Calu3 (cell line): ENCODE measurements at places on chromosomes 2 and 18. TPM values are rescaled to one million over a fixed set of nuclear protein-coding genes. Genes with fewer than 3 reads are reported as not detected.

APOB gene
- 0.05 TPM in 2 replicates for total RNA-seq

GCKR gene
- 17.8 and 26.8 TPM in 2 replicates for total RNA-seq

HJURP gene
- 58.5 and 71.0 TPM in 2 replicates for total RNA-seq

CD8B2 gene
- not detected in 2 replicates for total RNA-seq

OSGEPL1 gene
- 7.5 and 8.6 TPM in 2 replicates for total RNA-seq

DSC3 gene
- total RNA-seq, result 6.4 and 9.8 TPM in 2 replicates

SH3RF3 gene
- 0.17 and 0.29 TPM in 2 replicates for total RNA-seq

SFXN5 gene
- total RNA-seq, result 11.3 and 16.4 TPM in 2 replicates

RPRM gene
- 1.0 and 2.1 TPM in 2 replicates for total RNA-seq

SP140L gene
- 35.4 and 55.2 TPM in 2 replicates for total RNA-seq

CFAP210 gene
- 0.17 TPM in 1 of 2 replicates, not detected in the other for total RNA-seq

PLB1 gene
- 0.83 and 1.6 TPM in 2 replicates for total RNA-seq

DNA sequence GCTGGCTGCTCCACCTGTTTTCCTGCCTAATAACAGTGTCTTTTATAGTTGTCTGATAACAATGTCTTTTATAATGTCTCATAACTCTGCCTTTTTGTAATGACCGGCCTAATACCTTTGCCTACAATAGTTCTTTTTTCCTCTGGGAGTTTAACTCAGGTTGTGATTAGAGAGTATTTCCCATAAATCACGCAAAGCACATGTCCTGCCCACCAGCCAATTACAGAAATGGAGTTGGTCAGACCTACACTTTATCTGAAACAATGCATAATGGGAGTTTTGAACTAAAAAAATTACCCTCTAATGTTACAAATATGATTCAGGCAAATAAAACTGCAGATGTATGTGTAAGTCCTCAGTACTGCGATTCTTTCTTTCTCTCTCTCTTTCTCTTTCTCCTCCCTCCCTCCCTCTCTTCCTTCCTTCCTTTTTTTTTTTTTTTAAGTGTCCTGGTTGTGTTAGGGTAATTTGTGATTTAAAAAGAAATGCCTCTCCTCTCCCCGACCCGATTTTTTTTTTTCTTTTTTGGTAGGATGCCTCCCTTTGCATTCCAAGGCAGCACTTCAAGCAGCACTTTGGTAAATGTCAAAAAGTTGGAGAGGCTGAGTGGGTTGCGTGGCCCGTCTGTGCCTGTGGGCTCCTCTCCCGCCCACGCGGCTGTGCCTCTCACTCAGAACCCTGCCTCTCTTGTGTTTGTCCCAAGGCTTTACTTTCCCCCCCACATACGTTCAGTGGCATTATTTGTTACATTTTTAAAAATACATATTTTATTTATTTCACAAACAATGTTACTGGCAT lies 147.3 kb downstream of the AGAP1 start:
- no peak for DNase-seq

GRCh38 chr2:152568531-152568930 lies 148.7 kb downstream of the PRPF40A start:
- no peak for DNase-seq

DNA sequence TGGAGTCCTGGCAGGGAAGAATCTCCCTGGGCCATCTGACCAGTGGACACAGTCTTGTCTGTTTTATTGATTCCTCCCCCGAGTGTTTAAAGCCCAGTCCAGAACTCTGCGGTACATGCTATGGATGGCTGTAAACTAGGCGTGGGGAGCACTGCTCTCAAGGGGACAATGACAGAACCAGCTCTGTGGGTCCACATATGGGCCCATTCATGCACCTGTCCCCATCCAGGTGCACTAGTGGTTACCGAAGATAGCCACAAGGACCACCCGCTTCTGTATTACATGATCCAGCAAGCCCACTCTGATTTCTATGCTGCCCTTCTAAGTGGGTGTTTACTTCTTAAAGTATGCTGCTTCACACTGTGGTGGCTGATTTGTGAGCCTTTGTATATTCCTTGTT lies 21.0 kb downstream of the CHST10 start:
- DNase-seq, result no peak

DNA sequence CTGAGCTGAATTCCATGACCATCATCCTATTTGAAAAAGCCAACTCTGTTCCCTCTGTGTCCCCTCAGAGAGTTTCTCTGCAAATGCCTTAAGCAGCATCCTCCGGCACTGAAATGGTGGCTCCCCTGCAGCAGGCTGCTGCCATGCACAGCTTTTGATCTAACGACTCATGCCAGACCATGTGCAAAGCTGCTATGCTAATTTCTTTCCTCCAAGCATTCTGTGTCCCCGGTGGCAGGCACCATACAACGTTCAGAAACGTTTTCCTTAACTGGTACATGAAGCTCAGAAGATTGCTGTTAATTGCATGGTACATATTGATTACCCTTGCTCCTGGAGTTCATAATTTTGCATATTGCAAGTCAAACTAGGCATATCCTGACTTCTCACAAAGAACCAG lies 336.8 kb downstream of the RBM43 start:
- DNase-seq, result no peak

DNA sequence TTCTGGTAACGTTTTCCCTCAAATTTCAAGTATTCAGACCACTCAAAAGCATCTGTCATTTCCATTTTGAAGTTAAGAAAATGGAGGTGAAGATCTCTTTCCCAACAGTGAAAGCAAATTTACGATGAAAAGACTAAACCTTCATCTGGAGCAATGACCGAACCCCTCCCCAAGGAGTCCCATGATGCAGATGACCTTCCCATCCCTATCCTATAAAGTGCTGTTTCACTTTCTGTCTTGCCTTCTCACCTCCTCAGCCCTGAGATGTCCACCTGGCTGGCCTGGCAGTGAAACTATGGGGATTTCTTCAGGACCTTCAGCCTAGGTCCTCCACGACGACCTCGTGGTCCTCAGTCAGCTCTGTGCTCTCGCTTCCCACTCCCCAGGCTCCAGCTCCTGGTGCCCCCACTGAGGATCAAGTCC lies 925 bp upstream of the NPC1 start:
- DNase-seq, result no peak

GRCh38 chr2:147845411-147845971 lies 662 bp downstream of the ACVR2A start:
- no peak for DNase-seq

DNA sequence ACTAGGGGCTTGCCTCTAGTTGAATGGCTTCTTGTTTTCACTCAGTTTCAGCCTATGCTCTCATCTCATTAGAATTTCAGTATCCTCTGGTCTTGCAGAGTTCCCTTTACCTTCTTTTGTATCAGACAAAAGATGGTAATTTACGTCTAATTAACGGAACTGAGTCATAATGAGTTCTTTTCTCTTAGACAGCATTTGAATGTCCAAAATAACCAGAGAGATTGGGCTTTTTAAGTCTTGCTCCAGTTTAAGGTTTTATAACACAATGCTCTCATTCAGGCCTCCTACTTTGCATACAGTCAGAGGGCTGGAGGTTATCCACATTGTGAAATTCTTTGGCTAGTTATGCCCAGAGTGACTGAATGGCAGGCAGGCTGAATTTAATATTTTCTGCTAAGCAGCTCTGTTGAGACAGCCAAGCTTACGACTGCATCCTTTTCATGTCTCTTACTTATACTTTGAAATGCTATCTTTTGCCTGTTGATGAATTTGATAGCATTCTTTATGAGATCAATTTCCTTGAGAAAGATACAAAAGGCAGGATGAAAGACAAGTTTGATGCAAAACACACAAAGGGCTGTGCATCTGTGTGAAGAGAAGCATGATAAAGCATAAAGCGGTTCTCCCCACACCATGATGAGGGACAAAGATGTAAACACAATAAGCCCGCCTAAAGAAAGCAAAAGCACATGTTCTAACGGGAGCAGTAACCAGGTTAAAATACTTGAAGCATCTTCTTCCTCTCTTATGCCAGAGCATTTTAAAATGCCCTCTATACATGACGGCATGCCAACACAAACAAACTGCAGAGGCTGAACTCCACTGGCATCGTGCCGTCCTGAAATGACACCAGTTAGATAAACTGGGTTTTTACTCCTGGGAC lies 90.0 kb downstream of the CDH2 start:
- DNase-seq, result no peak

- DNase-seq, result no peak
Measured at GRCh38 chr18:73446502-73446901, 578.7 kb upstream of the NETO1 start.

- DNase-seq, result no peak
Measured at GRCh38 chr2:33083699-33084387, 137.1 kb downstream of the LTBP1 start.

GRCh38 chr18:75083761-75084160 lies 125.2 kb downstream of the PTGR3 start:
- DNase-seq, result no peak

GRCh38 chr2:56267415-56267788 lies 83.6 kb downstream of the CCDC85A start:
- DNase-seq, result no peak
